CD8-positive, alpha-beta memory T cell (primary cell): ENCODE measurements at places on chromosomes 7 and 10.

GRCh38 chr10:132835848-132836233 is 49.9 kb upstream of the NKX6-2 start:
- DNase-seq, result no peak

- no peak for DNase-seq
Observed at GRCh38 chr7:876972-877311, 588 bp downstream of the GET4 start.

- DNase-seq, result no peak
Observed at GRCh38 chr7:29808075-29808801, 1.9 kb downstream of the WIPF3 start.

DNA sequence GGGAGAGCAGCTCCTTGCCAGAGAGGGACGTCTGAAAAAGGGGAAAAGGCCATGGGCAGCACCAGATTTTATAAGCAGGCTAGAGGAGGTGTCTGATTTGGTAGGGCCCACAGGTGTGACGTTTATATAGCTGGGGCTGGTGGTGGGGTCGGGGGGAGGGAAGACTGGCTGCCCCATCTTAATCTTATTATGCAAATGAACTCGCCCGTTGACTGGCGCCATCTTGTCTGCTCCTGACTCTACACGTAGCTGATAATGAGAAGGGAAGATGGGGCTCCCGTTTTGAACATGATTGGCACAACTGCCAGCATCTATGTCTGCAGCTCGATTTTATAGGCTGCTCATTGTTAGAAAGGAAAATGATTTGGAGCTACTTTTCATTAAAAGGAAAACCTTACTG is 28.6 kb upstream of the CADPS2 start:
- no peak for DNase-seq

- DNase-seq, result peak; percentile 32
Observed at GRCh38 chr10:30059209-30060107, at the start of gene JCAD. Gene JCAD, minus strand, starts transcription at chr10:30059586. Its CDS starts 11,774 bp downstream, at chr10:30047812.

DNA sequence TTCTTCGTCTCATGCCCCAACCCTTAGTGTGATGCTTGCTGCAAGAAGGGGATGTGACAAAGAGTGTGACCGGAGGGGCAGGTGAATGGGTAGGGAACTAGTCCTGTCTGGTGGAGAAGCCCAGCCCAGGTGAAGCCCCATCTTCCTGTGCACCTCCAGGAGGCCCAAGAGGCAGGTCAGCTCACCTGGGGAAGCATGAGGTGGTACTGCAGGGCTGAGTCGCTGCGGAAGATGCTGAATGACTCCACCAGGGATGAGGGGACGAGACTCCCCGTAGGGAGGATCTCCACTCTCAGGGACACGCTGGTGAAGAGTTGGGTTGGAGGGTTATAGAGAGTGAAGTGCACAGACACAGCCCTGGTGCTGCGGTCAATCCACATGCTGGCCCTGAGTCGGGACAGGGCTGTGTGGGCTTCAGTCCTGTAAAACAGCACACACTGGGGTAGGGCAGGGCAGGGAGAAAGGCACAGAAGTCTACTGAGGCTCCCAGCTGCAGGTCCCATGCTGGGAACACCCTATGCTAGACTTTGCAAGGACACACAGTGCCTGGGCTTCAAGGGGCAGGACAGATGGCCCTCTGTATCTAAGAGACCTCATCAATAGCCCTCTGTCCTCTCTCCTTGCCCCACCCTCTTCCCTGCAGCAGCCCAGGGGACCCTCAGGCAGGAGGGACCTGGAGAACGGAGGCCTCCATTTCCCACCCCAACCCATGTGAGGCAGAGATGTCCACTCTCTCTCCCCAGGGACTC is 136.5 kb downstream of the PKD1L1 start:
- DNase-seq, result no peak

DNA sequence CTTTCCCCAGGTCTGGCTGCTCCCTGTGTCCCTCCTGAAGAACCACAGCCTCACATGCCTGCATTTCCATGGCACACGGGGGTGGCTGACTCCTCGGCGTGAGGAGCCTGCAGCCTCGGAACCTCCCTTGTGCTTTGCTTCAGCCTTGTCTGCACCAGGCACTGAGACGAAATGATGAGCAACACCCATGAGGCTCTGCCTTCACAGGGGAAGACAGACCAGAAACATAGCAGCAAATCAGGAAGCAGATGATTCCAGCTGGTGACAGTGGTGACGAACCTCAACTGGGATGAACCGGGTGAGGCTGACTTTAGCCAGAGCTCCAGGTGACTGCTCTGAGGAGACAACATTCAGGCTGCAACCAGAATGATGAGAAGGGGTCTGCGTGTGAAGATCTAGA is 84.5 kb upstream of the SMNDC1 start:
- DNase-seq, result no peak

GRCh38 chr10:105585753-105586152 is 944.7 kb downstream of the SORCS3 start:
- no peak for DNase-seq

GRCh38 chr10:69647819-69648218 is 17.8 kb downstream of the FAM241B start:
- no peak for DNase-seq

DNA sequence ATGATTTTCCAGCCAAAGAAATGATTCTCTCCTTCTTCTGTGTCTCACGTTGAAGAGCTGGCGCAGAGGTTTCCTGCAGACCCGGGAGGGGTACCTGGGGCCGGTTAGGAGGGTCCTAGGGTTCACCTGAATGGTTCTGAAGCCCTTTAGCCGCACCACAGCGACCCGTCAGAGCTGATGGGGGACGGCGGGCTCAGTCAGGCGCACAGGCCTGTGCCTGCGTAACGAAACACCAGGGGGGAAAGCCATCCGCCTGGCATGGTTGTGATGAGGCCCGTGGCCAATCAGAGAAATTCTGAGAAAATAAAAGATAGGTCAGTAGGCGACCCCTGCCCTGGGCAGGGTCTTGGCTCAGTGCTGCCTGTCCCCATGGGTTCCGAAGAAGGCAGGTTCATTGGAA is 35.6 kb downstream of the FAM20C start:
- DNase-seq, result no peak

- DNase-seq, result no peak
Observed at GRCh38 chr7:25255611-25256332, 27.5 kb upstream of the NPVF start.

- DNase-seq, result no peak
Observed at GRCh38 chr7:49023345-49024328, 99.3 kb downstream of the CDC14C start.

DNA sequence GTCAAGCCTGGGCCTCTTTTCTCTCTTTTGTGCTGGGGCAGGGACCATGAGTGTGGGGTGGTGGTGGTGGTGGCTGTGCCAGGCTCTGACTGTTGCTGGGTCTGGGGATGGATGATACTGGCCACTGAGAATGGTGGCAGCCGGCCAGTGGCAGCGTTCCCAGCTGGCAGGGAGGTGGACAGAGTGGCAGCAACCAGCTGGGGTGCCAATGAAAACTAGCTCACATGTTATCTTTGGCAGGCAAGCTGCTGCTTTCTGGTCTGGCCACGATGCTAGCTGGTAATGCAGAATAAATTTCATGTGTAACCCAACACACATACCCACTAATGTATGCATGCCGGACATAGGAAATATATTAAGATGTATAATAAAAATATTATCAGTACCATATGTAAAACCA is 95.0 kb upstream of the SLC26A5 start:
- no peak for DNase-seq

- no peak for DNase-seq
Observed at GRCh38 chr10:1034758-1035157, 9.1 kb upstream of the IDI2 start.

- DNase-seq, result no peak
Observed at GRCh38 chr7:129351320-129351719, 82.9 kb upstream of the STRIP2 start.

DNA sequence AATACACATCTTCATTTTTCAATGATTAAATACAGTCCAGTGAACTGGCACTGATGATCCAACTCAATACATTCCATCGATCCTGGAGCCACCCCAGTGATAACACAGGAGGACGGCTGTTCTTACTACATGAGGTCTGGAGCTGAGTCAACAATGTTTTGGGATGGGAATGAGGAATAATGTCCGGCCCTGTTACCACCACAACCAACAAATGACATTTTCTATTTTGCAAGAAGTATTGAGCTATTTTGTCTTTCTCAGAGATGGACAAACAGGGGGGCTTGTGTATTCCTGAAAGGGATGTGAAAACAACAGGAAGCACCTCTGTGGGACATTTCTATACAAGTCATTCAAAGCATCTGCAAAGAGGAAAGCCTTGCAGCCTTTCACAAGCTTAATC is 249.2 kb downstream of the PARD3 start:
- no peak for DNase-seq

DNA sequence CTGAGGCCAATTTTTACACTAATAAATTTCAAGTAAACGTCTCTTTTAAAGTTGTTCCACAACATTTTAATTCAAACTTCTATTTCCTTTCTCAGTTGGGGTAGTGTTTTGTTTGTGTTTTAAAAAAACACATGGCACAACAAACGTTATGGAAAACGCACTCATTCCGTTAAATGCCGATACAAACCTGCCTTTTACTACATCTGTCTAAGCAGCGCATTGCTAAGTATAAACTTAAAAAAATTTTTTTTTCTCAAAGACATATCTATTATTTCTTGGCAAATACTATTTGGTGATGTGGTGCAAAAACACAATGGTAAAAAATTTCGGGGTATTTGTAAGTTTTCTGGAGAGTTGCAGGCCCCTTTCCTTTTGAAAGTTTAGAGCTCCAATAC is 1.4 kb downstream of the SKIDA1 start:
- no peak for DNase-seq

GRCh38 chr7:923108-924041 is 31.1 kb downstream of the ADAP1 start:
- peak; percentile 90 for DNase-seq

GRCh38 chr10:60726257-60726656 is 52.0 kb upstream of the CDK1 start:
- no peak for DNase-seq

DNA sequence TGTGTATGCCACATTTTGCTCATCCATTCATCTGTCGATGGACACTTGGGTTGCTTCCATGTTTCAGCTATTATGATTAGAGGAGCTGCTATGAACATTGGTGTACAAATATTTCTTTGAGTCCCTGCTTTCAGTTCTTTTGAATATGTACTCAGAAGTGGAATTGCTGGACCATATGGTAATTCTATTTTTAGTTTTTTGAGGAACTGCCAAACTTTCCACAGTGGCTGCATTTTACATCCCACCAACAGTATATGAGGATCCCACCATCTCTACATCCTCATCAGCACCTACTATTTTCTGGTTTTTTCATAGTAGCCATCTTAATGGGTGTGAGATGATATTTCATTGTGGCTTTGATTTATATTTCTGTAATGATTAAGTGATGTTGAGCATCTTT is 44.7 kb upstream of the ZMIZ2 start:
- no peak for DNase-seq

DNA sequence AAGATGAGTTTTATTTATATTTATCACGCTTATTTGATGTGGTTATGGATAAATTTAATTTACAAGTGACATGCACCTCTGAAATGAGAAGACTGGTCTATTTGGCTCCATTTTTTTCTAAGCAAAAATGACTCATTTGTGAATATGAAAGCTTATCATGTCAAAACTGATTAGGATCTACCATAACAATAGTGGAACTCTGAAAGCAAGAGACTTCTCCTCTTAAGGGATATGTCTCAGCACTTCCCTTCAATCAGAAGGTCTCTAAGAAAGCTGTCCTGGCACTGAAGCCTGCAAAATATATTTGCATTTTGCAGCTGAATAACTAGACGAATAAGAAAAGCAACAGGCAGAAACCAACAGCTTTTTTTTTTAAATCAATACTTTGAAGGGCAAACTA is 12.7 kb downstream of the FAS start:
- DNase-seq, result no peak

- DNase-seq, result peak; percentile 74
Observed at GRCh38 chr10:73810735-73811465, 498 bp downstream of the NDST2 start.

GRCh38 chr7:28531291-28531690 is 119.0 kb downstream of the CREB5 start:
- DNase-seq, result no peak

DNA sequence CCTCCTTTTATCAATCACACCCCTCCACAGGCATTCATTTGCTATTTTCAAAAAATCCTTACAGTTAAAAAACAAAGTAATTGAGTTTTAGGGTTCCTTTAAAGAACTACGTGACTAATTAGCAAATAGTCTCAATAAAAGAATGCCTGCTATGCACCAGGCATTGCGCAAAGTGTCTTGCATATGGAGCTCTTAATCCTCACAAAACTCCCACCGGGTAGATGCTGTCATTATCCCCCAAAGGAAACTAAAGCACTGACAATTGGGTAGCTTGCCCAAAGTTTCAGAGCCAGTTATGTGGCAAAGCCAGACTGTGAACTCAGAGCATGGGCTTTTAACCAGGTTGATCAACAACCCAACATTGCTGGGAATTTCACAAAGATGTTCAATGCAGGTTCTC is 305.7 kb downstream of the ELMO1 start:
- DNase-seq, result no peak

DNA sequence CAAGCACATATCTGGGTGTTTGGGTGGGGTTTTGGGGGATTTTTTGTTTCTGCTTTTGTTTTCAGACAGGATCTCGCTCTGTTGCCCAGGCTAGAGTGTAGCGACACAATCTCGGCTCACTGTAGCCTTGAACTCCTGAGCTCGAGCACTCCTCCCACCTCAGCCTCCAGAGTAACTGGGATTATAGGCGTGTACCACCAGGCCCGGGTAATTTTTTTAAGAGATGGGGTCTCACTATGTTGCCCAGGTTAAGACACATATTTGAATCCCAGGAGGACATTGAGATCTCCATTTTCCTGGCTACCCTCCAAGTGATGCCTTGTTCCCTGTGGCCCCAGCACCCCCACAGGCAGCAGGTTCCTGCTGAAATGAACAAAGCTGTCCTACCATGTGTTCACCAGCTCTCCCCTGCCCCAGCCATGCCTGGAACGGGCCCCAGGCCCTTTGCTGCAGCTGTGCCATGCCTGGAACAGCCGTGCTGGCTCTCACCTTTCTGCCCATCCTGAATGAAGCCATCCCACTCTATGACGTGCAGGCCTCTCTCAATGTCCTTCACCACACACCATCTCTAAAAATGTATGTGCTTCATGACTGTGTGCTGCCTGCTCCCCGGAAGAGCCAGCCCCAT is 55.0 kb upstream of the DNAAF5 start:
- no peak for DNase-seq

DNA sequence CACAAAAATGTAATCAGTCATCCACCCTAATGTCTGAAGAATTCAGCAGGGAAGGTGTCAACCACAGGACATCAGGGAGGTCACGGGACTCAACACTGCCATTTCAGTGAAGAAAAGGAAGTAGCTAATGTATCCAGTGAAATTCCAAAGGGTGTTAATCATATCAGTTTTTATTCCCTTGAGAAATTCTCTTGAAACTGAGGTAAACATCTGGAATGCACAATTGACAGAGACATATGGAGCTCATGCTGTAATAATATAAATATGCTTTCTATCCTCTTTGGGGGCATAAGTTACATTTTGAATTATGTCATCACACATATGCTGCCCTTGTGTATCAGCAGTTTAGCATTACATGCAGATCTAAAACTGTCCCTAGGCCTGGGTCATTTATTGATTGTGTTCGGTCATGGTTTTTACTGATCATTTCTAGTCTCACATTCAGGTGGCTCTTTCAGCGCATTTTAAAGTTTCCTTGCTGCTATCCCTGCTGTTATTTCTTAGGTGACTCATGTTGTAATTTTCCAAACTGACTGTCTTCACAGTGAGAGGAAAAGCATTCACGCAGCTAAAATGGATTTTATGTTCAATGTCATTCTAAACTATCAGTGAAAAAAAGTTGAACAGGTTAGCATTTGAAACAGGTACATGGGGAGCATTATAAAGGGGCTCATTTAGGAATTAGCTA is 273.9 kb downstream of the TSPAN12 start:
- DNase-seq, result no peak

- no peak for DNase-seq
Observed at GRCh38 chr7:29160080-29160479, 13.7 kb upstream of the CPVL start.

GRCh38 chr10:104026762-104027161 is 58.9 kb downstream of the COL17A1 start:
- no peak for DNase-seq
